Heart right ventricle (tissue), 16 donors: ENCODE measurements at places on chromosomes 4 and X. TPM values are rescaled to one million over a fixed set of nuclear protein-coding genes. Genes with fewer than 3 reads are reported as not detected.

The RAB9B gene
- 39.3 TPM for total RNA-seq

The NAT8L gene
- total RNA-seq = 0.26 TPM

The PNMA6E gene
- total RNA-seq = not detected

The ADRA2C gene
- total RNA-seq = 5.2 TPM

The ANXA3 gene
- 19.6 TPM for total RNA-seq

GRCh38 chr4:148812101-148812500 lies 369.9 kb upstream of the NR3C2 start:
- no peak for DNase-seq
